NCI-H69 (cell line): ENCODE measurements at places on chromosomes 7 and 10.
A peak's percentile ranks its signal among the peaks of the same experiment; 100 is the strongest.

DNA sequence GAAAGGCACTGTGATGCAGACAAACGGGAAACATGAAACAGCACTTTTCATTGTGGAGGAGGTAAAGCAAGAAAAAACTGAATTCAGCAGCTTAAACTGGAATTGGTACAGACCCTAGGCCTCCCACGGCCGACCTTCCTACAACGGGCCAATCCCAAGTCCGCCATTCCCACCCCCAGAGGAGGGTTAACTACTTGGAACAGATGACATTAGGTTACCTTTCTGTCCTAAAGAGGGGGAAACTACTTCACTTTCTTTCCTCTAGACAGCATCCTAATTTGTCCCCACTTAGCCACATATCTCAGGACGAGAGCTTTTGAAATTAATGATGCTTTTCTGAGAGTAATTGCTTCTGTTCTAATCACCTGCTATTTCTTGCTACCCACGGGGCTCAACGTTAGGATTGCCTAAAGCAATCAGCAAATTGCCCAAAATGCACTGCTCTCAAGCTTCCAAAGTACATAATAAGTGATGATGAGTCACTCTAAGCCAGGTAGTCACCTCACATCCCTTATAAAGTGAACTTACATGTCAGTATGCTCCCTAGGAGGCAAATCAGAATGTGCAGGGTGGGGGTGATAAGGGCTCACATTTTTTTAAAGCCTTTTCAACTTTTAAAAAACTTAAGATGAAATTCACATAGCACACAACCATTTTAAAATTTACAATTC is 36.7 kb downstream of the LSM5 start:
- DNase-seq, result peak; percentile 80

DNA sequence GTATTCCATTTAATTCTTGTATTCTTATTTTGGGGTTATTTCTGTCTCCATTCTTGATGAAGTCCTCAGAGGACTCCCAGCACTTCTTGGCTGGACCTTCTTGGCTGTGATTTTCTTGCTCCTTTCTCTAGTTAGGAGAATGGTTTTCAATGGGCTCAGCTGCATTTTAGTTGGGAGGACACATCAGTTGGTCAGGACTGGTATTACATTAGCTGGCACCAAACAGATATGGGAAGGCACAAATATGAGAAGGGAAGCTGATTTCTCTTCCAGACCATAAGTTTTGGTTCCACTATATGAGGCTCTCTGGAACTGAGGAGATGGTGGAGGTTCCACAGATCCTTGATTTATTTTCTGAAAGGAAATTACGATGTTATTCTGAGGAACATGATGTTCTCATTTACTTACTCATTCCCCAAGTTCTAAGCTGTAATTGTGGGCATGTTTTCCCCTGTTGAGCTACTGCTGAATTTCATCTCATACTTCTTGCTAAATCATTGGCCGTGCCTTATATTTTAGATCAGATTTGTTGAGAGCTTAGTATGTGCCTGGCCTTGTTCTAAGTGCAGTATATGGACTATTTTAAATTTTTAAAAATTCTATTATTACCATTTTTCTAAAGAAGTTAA is 261.0 kb downstream of the THSD7A start:
- DNase-seq, result peak; percentile 24

- DNase-seq, result no peak
Observed at GRCh38 chr10:14309593-14309992, 21.1 kb downstream of the FRMD4A start.

DNA sequence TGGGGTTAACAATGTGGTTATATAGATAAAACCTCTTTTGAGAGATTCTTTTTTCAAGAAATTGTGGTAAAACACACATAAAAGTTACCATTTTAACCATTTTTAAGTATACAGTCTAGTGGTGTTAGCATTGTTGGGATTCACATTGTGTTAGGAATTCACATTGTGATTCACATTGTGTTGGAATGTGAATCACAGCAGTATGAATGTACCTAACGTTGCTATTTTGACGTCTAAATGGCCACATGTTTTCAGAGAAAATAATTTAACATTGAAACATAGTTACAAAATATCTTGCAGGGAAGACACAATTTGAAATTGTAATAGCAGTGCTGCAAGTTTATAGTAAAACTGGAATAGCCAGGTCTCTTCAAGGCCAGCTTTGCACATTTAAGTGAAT is 129.0 kb downstream of the BICC1 start:
- no peak for DNase-seq

DNA sequence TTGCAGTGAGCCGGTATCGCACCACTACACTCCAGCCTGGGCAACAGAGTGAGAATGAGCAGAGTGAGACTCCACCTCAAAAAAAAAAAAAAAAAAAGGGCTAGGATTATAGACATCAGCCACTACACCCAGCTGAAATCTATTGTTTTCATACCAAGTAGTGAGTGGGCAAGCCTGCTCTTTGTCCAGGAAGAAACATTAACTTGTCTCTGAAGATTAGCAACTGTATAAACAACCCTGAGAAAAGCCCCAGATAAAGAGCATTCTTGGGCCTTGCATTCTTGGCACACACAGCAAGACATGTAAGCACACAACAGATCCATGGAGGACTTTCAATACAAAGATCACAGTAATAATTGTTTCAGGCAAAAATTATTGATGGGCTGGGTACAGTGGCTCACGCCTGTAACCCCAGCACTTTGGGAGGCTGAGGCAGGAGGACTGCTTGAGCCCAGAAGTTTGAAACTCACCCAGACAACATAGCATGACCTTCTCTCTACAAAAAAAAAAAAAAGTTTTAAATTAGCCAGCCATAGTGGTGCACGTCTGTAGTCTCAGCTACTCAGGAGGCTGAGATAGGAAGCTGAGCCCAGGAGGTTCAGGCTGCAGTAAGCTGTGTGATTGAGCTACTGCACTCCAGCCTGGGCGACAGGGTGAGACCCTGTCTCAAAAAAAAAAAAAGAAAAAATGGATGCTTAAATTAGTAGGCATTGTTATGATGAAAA is 4.4 kb downstream of the PSPH start:
- no peak for DNase-seq

GRCh38 chr10:109029870-109030269 is 893.4 kb downstream of the XPNPEP1 start:
- DNase-seq, result no peak
